T-helper 9 cell (primary cell): ENCODE measurements at places on chromosomes 16 and 17.

GRCh38 chr16:57503366-57503765 is 17.1 kb upstream of the DOK4 start:
- DNase-seq: no peak

GRCh38 chr17:19346351-19347255 is 15.9 kb downstream of the B9D1 start:
- no peak for DNase-seq

GRCh38 chr17:82291582-82292250 is 18.2 kb upstream of the CSNK1D start:
- DNase-seq: no peak

DNA sequence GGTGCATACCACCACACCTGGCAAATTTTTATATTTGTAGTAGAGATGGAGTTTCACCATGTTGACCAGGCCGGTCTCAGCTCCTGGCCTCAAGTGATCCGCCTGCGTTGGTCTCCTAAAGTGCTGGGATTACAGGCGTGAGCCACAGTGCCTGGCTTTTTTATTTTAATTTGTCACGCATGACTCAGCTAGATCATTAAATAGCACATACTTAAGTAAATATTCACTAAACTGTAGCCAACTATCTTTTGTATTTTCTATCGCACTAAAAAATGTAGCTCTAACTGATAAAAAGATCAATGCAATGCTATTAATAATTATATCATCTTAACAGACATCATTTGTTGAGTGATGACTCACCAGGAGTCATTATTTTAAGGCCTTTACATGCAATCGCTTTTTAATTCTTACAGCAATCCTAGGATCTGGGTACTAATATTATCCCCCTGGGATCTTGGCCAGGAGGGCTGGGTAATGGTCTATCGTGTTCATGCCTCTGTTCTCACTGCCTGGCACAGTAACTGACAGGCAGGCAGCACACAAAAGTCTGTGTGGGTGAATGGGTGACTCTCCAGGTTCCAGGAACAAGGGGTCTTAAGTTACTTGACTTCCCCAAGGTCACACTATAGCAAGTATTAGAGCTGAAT is 693.5 kb upstream of the EEF2KMT start:
- no peak for DNase-seq

- no peak for DNase-seq
Measured at GRCh38 chr16:76696876-76697275, 419.7 kb downstream of the CNTNAP4 start.

- no peak for DNase-seq
Measured at GRCh38 chr17:40915721-40916256, 21.7 kb downstream of the KRT23 start.

- no peak for DNase-seq
Measured at GRCh38 chr17:27318228-27318627, 24.3 kb downstream of the WSB1 start.

- DNase-seq: no peak
Measured at GRCh38 chr17:10010752-10011151, 105.7 kb upstream of the RCVRN start.

DNA sequence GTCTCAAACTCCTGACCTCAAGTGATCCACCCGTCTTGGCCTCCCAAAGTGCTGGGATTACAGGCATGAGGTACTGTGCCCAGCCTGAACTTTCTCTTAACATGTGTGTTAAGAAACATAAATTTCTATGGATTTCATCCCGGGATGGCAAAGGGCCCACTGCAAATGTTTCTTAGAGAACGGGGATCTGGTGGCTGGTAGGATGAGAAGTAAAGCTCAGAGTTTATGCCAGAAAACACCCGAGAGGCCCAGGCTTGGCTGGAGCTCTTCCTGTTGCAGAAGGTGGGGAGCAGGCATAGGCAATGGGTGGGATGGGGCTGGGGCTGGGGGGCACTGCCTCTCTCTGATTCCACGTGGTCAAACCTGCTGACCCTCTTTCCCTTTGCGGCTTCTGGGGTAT is 5.6 kb upstream of the CARHSP1 start:
- DNase-seq: no peak

DNA sequence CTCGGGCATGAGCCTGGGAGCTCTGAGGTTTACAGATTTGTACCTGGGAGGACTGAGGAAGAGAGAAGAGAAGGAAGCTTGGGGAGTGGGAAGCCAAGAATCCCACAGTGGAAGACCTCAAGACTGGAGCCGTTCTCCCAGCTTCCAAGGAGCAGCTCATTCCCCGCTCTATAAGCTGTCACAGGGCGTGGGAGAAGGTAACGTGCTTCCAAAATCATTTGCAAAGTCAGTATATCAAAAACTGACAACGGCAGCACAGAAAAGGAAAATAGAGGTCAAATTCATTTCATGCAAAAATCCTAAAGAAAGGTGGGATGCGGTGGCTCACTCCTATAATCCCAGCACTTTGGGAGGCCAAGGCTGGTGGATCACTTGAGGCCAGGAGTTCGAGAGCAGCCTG is 7.8 kb downstream of the PIK3R5 start:
- no peak for DNase-seq

DNA sequence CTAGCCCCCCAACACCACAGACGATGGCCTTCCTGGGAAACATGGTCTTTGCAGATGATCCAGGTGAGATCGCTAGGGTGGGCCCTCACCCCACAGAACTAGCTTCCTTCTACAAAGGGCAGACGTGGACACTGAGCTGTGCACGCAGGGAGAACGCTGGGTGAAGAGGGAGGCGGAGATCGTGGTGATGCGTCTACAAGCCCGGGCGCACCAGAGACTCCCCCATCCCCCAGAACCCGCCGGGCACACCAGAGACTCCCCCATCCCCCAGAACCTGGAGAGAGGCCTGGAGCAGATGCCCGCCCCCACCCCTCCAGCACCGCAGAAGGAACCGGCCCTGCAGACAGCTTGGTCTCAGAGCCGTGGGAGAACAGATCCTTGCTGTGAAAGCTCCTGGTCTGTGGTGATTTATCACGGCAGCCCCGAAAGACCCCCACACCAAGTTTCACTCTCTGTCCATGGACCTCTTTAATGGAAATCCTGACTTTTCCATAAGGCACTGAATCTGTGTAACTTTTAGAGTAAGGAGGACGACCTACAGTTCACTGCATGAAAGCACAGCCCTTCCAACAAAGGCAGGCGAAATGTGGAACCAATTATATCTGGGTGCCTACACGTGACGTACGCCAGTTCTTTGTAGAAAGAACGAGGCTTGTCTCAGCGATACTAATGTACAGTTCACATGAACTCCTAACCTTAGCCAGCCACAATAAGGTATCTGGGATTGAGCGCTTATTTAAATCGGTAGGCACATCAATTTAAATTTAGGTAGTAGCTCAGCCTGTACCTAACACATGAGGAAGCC is 88.5 kb downstream of the ANKRD11 start:
- no peak for DNase-seq

- no peak for DNase-seq
Measured at GRCh38 chr16:19005561-19006445, 22.1 kb downstream of the TMC7 start.

DNA sequence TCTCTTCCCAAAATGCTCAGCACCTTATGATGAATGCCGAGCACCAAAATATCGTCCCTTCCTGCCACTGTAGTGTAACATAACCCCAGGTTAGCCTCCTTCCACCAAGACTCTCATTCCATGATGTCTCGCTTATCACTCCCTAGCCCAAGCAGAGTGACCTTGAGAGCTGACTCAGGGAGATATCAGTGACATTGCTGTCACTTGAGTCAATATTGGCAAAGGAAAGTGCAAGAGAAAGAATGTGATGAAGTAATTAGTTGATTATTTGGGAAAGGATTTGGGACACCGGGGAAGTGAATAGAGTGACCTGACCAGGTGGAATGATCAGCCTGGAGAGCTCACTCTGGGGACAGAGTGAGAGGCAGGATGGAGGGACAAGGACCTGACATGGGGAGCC is 2.6 kb upstream of the ANKFN1 start:
- no peak for DNase-seq

DNA sequence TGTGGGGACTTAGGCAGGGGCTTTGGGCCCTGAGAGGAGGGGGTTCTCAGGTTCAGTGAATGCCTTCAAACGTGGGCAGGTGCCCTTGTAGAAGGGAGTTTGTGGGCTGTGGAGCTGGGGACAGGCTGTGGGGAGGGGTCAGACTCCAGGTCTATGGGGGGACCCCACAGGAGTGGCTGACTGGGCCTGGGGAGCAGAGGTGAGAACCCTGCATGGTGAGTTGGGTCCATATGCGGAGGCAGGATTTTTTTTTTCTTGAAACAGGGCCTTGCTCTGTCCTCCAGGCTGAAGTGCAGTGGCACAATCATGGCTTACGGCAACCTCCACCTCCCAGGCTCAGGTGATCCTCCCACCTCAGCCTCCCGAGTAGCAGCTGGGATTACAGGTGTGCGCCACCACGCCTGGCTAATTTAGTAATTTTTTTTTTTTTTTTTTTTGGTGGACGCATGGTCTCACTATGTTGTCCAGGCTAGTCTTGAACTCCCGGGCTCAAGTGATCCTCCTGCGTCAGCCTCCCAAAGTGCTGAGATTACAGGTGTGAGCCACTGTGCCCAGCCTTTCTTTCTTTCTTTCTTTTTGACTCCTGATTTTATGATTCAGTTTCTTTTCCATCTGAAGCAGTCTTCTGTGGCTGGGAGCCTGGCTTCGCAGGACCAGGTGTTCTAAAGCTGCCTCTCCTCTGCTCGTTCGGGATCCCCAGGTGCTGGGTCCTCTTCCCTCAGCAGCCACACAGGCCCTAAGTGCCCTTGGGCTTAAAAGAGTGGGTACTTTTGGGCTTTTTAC is 19.0 kb upstream of the ADCY7 start:
- DNase-seq: no peak

GRCh38 chr16:28293601-28293960 is 1.3 kb downstream of the SBK1 start:
- no peak for DNase-seq

GRCh38 chr17:45910667-45911066 is 16.3 kb downstream of the MAPT start:
- DNase-seq: no peak

GRCh38 chr16:11627822-11628457 is 40.3 kb upstream of the SNN start:
- DNase-seq: no peak

GRCh38 chr17:76536511-76537287 is 810 bp downstream of the CYGB start:
- no peak for DNase-seq

GRCh38 chr16:21263640-21264570 is 14.2 kb downstream of the CRYM start:
- no peak for DNase-seq

DNA sequence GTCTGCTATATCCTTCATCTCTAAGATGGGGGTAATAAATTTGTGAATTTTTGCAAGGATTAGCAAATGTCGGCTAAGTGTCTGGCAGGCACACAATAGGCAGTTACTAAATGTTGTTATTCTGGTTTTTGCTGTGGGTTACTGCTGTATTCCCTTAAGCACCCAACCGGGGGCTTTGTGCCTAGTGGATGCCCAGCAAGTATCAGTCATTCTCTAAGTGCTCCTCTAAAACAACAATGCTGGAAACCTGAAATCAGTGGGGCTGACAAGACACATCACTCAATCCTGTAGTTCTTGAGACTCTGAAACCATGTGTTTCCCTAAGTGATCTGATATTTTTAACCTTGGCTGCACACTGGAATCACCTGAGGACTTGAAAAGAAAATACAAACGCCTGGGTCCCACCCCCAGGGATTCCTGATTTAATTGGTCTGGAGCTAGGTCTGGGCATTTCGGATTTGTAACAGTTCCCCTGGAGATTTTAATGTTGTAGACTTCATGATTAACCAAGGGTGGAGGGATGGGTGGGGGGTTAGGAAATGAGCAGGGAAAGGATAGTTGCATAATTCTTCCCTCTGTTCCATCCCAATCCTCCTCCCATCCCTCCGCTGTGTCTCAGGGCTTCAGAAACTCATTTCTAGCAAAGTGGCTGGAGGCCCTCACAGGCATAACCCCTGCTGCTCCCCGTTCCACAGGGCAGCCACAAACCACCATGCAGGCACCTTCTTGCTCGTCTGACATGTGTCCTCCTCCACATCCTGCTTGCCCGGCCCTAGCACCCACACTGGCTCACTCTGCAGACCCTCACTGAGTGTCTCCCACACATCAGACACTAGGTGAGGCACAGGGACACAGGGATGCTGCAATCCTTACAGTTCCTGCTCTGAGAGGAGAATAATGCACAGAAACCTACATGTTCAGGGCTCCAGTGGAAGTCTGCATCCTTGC is 61.7 kb upstream of the LYRM9 start:
- no peak for DNase-seq

- no peak for DNase-seq
Measured at GRCh38 chr17:74555427-74555940, 9.6 kb upstream of the CD300C start.

- no peak for DNase-seq
Measured at GRCh38 chr16:56600398-56600999, 7.9 kb upstream of the MT2A start.

- DNase-seq: no peak
Measured at GRCh38 chr17:56031636-56032035, 121.6 kb upstream of the ANKFN1 start.

DNA sequence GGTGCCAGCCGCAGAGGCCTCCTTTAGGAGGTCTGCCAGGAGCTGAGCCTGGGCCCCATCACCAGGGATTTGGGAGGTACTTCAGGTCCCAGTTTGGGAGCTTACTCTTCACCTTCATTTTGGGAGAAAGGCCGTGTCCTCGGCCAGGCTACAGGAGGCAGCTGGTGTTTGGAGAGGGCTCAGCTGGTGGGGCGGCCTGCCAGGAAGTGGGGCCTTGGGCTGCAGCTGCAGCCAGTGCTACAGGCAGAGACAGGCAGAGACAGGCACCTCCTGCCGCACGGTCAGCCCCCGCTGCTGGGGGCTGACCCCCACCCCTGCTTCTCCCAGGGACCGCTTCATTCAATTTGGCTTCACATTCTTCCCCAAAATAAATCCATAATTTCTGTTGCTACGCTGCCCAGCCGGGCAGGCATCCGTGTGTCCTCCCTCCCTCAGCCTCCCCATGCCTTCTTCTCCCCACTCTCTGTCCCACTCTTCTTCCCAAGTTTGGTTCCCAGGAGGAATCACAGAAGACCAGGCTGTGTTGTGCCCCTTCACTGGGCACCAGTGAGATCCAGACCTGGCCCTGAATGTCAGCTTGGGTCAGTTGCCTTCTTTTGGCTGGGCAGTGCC is 6.1 kb downstream of the TMEM235 start:
- no peak for DNase-seq
